ENCODE measurements at places on chromosomes 4 and X. TPM values are rescaled to one million over a fixed set of nuclear protein-coding genes. Genes with fewer than 3 reads are reported as not detected.

- no peaks in the 10 kb centered on the region for H3K36me3 ChIP-seq
- no peaks in the 10 kb centered on the region for H3K4me1 ChIP-seq
- peaks cover 13% of the 10 kb centered on the region for H3K27me3 ChIP-seq
- DNase-seq = no peak
- H3K4me3 ChIP-seq = no peak overlapping the region
Measured at GRCh38 chr4:25970226-25970675, 56.2 kb downstream of the SMIM20 start.

- no peak overlapping the region for H3K27ac ChIP-seq
- no peaks in the 10 kb centered on the region for H3K36me3 ChIP-seq
- no peaks in the 10 kb centered on the region for H3K27me3 ChIP-seq
- no peak for DNase-seq
- peaks cover 9% of the 10 kb centered on the region for H3K4me1 ChIP-seq
Measured at GRCh38 chr4:20890761-20891160, 190.5 kb downstream of the PACRGL start.

GRCh38 chrX:47664737-47665136, 5.8 kb upstream of the UXT start:
- H3K4me1 ChIP-seq = peaks cover 7% of the 10 kb centered on the region
- H3K27ac ChIP-seq = no peak overlapping the region

DNA sequence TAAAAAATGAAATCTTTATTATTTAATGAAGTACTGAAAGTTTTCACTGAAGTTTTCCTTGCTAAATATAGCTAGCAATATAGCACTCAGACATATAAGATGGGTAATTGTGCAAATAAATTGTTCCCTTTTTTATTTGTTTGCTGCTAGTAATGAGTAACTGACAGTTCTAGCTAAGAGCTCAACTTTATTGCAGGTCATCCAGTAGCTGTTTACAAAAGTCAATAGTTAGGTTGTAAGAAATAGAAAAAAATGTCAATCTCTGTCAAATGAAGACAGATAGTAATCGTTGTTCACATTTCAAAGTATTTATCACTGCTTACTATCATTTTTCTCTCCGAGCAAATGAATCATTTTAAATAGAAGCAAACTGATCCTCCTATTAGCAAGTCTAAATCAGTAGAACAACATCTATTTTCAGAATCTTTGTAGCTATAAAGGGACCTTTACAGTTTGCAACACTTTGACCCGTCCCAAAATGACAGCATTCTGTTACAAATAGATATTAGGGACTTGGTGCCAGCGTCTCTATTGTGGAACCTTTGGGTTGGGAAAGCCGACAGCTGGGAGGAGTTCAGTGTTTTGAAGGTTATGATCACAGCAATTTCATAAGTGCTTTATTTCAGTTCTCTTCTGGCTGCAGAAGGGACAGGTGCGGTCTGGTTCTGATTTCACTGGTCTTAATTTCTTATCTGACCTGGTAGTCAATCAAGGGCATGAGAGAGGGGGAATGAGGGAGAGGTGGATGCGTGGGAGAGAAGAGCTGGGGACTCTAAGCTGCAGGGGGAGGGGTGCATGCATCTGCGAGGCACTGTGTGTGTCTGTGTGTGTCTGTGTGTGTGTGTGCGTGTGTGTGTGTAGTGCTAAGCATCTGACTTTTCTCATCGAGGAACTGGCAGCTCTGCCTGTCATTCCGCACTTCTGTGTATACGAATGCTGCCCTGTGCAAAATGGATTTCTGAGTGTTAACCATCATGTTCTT, 227.9 kb upstream of the PITX2 start:
- H3K27me3 ChIP-seq = no peaks in the 10 kb centered on the region
- no peak overlapping the region for H3K4me3 ChIP-seq
- no peak for DNase-seq
- no peak overlapping the region for H3K27ac ChIP-seq
- no peaks in the 10 kb centered on the region for H3K36me3 ChIP-seq

Gene FTSJ1
- total RNA-seq = 83.8 TPM

Gene PNMA5
- not detected for total RNA-seq
